ENCODE measurements at places on chromosomes 2 and 18. TPM values are rescaled to one million over a fixed set of nuclear protein-coding genes. Genes with fewer than 3 reads are reported as not detected.

The AOX1 gene
- total RNA-seq, result 0.38 TPM

The TUBA4B gene
- not detected for total RNA-seq

The TYMS gene
- total RNA-seq, result 287 TPM

The CRYGD gene
- total RNA-seq, result not detected

The DYNAP gene
- total RNA-seq, result not detected

The DPYSL5 gene
- total RNA-seq, result not detected

The CAPG gene
- total RNA-seq, result 25.6 TPM

The TBR1 gene
- not detected for total RNA-seq

DNA sequence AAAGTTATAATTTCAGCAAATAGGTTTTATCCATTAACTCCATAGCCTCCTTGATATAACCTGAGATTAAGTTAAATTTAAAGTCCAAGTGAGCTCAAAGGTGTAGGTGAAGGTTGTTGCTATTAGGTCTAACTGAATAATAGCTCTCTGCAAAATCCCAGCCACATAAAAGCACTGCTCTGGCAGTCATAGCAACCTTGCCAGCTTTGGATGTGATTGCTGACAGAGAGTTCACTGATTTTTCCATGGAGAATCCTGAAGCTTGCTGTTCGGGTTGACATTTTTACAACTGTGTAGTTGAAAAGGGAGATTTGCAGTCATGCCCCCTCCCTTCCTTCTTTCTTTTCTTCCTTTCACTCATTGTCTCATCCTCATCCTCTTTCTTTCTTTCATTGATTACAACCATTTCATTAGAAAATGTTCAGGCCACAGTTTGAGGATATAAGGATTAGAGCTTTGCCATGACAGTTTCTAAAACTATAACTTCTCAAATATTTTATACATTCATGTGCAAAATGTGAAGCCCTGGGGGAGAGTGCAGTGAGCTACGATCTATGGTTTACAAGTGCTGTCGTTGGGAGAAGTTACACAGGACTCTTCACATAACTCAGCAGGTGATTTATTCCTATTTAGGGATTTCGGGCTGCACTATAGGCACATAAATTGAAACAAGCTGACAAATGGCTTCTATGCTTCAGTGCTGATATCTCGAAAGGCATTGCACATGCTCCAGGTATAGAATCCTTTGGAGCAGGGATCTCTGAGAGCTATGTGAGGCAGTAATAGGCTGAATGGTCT lies 193.8 kb downstream of the LRRTM4 start:
- H3K27ac ChIP-seq, result no peak overlapping the region
- no peaks in the 10 kb centered on the region for H3K36me3 ChIP-seq
- no peaks in the 10 kb centered on the region for H3K27me3 ChIP-seq
- no peak for DNase-seq
- no peaks in the 10 kb centered on the region for H3K4me1 ChIP-seq
- no peak overlapping the region for H3K4me3 ChIP-seq

GRCh38 chr2:7022492-7023385 lies 105.5 kb downstream of the RNF144A start:
- no peak overlapping the region for H3K4me3 ChIP-seq
- no peaks in the 10 kb centered on the region for H3K4me1 ChIP-seq
- H3K36me3 ChIP-seq, result peaks cover 26% of the 10 kb centered on the region
- H3K27ac ChIP-seq, result no peak overlapping the region
- no peak for DNase-seq

- H3K4me1 ChIP-seq, result no peaks in the 10 kb centered on the region
- no peaks in the 10 kb centered on the region for H3K36me3 ChIP-seq
- no peak overlapping the region for H3K27ac ChIP-seq
- DNase-seq, result no peak
These were observed 1310.8 kb upstream of the CHAC2 start for GRCh38 chr2:52456561-52457377.

DNA sequence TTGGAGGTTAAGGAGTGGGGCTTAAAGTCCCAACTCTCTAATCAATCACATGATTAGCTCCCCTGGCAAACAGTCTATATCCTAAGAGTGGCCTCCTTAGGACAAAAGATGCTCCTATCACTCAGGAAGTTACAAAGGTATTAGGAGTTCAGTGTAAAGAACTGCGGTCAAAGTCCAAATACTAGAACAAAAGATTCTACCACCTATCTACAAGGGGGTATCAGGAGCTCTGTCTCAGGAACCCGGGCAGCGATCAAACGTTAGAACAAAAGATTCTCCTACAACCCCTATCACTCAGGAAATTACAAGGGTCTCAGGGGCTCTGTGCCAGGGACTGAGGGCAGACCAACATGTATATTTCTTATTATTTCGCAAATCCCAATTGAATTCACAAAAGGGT lies 58.0 kb downstream of the DTNB start:
- DNase-seq, result no peak
- H3K27me3 ChIP-seq, result no peaks in the 10 kb centered on the region
- H3K27ac ChIP-seq, result no peak overlapping the region
- peaks cover under 1% of the 10 kb centered on the region for H3K4me1 ChIP-seq
- no peak overlapping the region for H3K4me3 ChIP-seq
- no peaks in the 10 kb centered on the region for H3K36me3 ChIP-seq

- no peak overlapping the region for H3K4me3 ChIP-seq
- no peak for DNase-seq
- H3K4me1 ChIP-seq, result no peaks in the 10 kb centered on the region
- no peak overlapping the region for H3K27ac ChIP-seq
- no peaks in the 10 kb centered on the region for H3K27me3 ChIP-seq
- H3K36me3 ChIP-seq, result no peaks in the 10 kb centered on the region
These were observed 767 bp upstream of the CCDC102B start for GRCh38 chr18:68796936-68797690.

GRCh38 chr2:120490091-120490798 lies 144.3 kb downstream of the INHBB start:
- no peak overlapping the region for H3K27ac ChIP-seq
- H3K36me3 ChIP-seq, result no peaks in the 10 kb centered on the region
- DNase-seq, result no peak
- H3K27me3 ChIP-seq, result peaks cover 2% of the 10 kb centered on the region
- H3K4me3 ChIP-seq, result no peak overlapping the region

GRCh38 chr2:136207030-136207623 lies 89.2 kb upstream of the CXCR4 start:
- H3K27ac ChIP-seq, result peak overlapping the region; percentile 96
- H3K4me3 ChIP-seq, result peak overlapping the region; percentile 3
- peak; percentile 65 for DNase-seq
- H3K27me3 ChIP-seq, result no peaks in the 10 kb centered on the region

DNA sequence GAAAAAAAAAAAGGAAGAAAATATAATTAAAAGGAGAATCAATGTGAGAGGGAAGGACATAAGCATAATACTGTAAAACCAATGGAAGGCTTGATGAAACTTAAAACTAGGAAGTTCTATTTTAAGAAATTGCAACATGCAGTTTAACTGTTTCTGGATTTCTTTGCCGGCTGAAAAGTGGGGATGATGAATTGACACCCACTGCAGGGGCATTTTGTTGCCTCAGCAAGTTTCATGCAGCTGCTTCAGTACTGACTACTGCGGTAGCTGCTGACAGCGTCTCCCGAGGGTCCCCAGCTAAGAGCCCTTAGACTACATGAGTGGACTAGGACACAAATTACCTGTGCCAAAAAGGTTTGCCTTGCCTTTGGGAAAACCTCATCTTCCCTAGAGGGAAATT lies 69.2 kb downstream of the B3GNT2 start:
- DNase-seq, result no peak
- no peak overlapping the region for H3K4me3 ChIP-seq
- H3K27ac ChIP-seq, result no peak overlapping the region

DNA sequence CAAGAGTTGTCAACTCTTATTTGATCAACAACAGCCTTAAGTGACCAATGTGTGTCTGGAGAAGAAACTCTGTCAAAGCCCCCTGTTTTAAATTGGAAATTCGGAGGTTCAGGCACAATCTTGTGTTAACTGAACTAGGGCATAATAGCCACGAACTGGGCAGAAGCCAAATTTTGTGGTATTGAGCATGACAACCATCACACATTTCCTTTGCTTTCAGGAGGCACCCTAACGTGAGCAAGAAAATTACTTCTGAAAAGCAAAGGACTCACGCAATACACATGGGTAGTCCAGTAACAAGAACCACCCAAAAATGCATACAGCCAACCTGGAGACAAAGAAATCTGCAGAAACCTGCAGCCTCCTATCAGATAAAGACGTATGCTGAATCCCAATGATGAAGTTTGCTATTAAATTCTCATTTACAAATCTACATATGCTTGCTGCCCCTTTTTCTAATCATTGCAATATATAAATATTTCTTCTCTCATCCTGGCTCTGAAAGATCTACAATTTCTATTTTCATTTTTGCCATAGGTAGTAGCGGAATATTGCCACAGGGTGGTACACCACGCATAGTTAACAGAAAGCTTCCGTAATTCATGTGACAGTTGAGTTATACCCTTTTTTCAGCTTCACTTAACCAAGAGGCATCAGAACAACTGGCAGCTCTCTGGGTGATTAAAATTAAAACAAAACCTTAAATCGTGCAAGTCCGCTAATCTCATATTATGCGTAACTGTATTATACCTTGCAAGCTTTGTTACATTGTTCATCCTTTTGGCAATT lies 495.8 kb downstream of the NRXN1 start:
- no peaks in the 10 kb centered on the region for H3K27me3 ChIP-seq
- no peaks in the 10 kb centered on the region for H3K4me1 ChIP-seq
- H3K27ac ChIP-seq, result no peak overlapping the region
- no peak overlapping the region for H3K4me3 ChIP-seq
- DNase-seq, result no peak
- no peaks in the 10 kb centered on the region for H3K36me3 ChIP-seq

GRCh38 chr18:45081566-45082181 lies 401.0 kb downstream of the SETBP1 start:
- H3K27ac ChIP-seq, result no peak overlapping the region
- H3K36me3 ChIP-seq, result no peaks in the 10 kb centered on the region
- no peaks in the 10 kb centered on the region for H3K4me1 ChIP-seq
- H3K4me3 ChIP-seq, result no peak overlapping the region
- peaks cover 5% of the 10 kb centered on the region for H3K27me3 ChIP-seq

- H3K4me3 ChIP-seq, result no peak overlapping the region
- H3K4me1 ChIP-seq, result no peaks in the 10 kb centered on the region
- H3K27ac ChIP-seq, result no peak overlapping the region
- H3K27me3 ChIP-seq, result peaks cover 4% of the 10 kb centered on the region
- DNase-seq, result no peak
These were observed 229.2 kb upstream of the SMIM21 start for GRCh38 chr18:75656563-75657247.

DNA sequence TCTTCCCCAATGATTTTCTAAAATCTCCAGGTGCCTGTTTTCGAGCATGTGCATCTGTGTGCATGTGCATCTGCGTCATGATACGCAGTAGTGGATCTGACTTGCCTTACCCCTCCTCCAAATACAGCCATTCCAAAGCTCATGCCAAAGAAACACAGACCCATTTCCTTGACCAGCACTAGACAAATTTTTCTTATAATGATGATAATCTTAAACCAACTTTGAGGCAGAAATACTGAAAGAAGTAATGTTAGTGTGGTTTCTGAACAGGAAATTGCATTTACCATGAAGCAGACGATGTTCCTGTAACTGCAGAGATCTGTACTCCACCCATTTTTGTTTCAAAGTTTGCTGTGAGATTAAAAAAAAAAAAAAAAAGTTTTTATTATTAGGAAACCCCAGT lies 25.6 kb downstream of the CYTIP start:
- no peak for DNase-seq
- H3K4me1 ChIP-seq, result peaks cover 88% of the 10 kb centered on the region
- peak overlapping the region; percentile 97 for H3K27ac ChIP-seq
- H3K27me3 ChIP-seq, result peaks cover 2% of the 10 kb centered on the region

- no peaks in the 10 kb centered on the region for H3K4me1 ChIP-seq
- no peak overlapping the region for H3K4me3 ChIP-seq
- no peak overlapping the region for H3K27ac ChIP-seq
These were observed 60.4 kb downstream of the LNPK start for GRCh38 chr2:175941699-175942098.

DNA sequence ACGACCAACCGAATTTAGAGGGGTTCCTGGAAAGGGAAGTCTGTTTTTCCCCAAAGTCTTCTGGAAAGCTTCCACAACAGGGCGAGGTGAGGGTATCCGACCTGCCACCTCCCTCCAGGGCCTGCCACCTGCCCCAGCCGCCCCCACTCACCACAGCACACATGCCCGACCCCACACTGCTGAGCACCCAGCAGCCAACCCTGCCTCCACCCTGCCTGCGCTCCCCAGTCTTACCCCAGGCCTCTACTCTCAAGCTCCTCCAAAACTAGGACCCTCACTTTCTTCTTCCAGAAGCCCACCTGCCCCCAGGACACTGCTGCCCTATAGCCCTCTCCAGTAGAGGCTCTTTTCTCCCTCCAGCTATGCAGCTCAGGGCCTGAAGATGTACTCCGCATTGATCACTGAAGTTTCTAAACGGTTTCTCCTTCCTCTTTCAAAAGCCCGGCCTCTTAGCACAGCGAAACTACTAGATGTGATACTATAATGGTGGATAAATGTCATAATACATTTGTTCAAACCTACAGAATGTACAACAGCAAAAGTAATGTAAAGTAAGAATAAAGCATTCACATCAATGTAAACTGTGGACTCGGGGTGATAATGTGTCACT lies 128.8 kb upstream of the SLC1A4 start:
- H3K27me3 ChIP-seq, result peaks cover 7% of the 10 kb centered on the region
- H3K4me1 ChIP-seq, result no peaks in the 10 kb centered on the region
- H3K27ac ChIP-seq, result no peak overlapping the region
- H3K36me3 ChIP-seq, result no peaks in the 10 kb centered on the region
- H3K4me3 ChIP-seq, result no peak overlapping the region
- DNase-seq, result no peak

DNA sequence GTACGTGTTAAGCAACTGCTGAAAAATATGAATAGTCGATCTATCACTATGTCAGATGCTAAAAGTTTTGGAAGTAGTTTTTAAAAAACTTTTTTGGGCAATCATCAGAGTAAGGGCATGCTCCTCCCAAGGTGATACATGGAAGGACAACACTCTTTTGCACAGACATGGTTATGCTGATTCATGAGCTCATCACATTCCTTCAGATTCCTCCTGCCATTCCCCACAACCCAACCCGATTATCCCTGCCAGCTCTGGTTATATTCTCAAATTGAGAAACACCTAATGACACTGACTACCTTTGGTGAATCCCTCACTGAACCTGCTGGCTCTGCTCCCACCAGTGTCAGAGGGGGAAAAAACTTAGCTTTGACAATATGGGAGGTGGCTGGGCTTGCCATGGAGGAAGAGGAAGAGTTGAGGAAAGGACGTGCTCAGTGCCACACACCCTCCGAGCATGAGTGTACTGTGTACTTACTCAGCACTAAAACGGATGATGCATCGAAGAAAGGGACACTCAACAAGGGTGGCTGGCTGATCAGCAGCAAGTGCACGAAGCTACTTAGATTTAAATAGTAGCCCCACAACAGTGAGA lies 83.9 kb upstream of the RNU4ATAC start:
- H3K27me3 ChIP-seq, result no peaks in the 10 kb centered on the region
- DNase-seq, result no peak
- H3K4me1 ChIP-seq, result no peaks in the 10 kb centered on the region
- no peak overlapping the region for H3K4me3 ChIP-seq
- H3K27ac ChIP-seq, result no peak overlapping the region

GRCh38 chr2:208320686-208321085 lies 54.6 kb downstream of the PIKFYVE start:
- peaks cover 7% of the 10 kb centered on the region for H3K4me1 ChIP-seq
- H3K27me3 ChIP-seq, result no peaks in the 10 kb centered on the region
- no peak overlapping the region for H3K27ac ChIP-seq
- peaks cover 41% of the 10 kb centered on the region for H3K36me3 ChIP-seq

GRCh38 chr2:42245396-42245795 lies 76.2 kb downstream of the EML4 start:
- H3K27ac ChIP-seq, result no peak overlapping the region
- no peak overlapping the region for H3K4me3 ChIP-seq
- DNase-seq, result no peak
- no peaks in the 10 kb centered on the region for H3K27me3 ChIP-seq
- peaks cover 48% of the 10 kb centered on the region for H3K4me1 ChIP-seq

GRCh38 chr2:197195518-197195917 lies 115.1 kb downstream of the ANKRD44 start:
- H3K27ac ChIP-seq, result peak overlapping the region; percentile 76
